Stomach (tissue), 19 donors: ENCODE measurements at places on chromosomes 6 and 20.

- no peak for DNase-seq
These were observed 176.4 kb upstream of the MYLIP start for GRCh38 chr6:15952231-15953151.

GRCh38 chr6:135274561-135275293, 93.6 kb downstream of the MYB start:
- DNase-seq: no peak

DNA sequence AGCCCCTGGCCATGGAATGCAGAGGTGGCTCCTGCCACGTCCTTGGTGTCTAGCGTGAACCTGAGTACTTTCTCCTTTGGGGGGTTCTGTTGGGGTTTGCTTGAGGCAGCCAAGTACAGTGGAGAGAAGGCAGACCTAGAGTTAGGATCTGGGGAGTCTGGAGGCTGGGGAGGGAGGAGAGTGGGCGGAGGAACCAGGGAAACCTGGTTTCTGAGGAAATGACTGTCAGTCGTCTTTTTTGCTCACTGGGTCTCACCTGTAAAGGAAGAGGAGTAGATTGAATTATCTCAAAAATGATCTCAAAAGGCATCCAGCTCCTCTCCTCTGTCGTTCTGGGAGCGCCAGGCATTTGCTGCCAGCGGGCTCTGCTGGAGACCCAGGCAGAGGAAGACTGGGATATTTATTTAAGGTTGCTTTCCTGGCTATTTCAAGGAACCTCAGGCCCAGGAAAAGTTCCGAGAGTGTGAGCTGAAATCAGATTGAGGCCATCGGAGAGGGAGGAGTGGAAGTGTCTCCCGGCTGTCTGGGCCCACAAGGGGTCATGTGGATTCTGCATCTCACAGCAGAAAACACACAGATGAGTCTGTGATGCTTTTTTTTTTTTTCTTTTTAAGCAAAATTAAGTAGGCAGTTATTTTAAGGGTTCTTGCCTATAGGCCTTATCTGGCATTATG, 16.1 kb downstream of the EPB41L1 start:
- DNase-seq: no peak

DNA sequence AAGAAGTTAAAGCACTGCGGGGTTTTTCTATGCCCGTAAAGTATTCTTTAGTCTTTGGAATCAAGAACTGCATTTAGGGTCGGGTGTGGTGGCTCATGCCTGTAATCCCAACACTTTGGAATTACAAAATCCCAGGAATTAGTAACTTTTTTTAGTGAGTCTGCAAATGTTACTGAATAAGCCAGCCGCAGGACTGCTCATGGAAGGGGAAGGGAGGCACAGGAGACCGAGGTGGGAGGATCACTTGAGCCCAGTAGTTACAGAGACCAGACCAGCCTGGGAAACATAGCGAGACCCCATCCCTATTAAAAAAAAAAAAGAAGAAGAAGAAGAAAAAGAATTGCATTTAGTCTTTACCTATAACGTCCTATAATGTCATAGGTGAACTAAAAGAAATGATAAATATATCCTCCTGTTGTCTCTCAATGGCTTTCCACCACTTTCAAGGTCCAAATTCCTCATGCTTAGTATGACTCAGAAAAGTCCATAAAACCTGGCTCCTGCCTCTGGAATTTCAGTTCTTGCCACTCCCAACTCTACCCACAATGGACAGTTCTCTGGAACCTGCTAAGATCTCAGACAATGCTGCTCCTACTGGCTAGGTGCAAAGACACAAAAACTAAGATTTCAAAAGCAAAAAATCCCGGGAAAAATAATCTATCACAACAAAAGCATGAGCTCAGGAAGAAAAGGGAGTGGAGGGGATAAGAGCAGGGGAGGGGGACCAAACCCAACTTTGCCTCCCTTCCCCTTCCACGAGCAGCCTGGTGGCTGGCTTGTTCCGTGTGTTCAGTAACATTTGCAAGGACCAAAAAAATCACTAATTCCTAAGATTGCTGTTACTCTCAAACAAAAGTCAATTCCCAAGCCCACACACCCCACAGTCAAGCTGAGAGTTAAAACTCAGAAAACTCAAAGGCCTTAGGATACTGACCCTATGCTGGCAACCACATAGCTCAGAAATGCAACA, 39.0 kb downstream of the B4GALT5 start:
- DNase-seq: no peak

GRCh38 chr6:17653198-17653882, 53.2 kb downstream of the FAM8A1 start:
- DNase-seq: no peak

DNA sequence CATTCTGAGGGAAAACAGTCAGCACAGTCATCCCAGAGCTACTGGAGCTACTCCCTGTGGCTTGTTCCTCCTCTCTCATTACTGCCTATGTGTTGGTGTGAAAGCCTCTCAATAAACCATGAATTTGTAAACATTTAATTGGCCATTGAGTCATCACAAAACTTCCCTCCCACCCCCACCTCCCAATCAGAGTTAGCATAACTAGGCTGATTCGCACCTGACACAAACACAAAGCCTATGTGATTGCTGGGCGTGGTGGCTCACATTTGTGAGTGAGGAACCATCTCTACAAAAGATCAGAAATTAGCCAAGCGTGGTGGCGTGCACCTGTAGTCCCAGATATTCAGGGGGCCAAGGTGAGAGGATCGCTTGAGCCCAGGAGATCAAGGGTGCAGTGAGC, 17.1 kb upstream of the SNTA1 start:
- no peak for DNase-seq

GRCh38 chr6:80425089-80425823, 318.8 kb downstream of the BCKDHB start:
- DNase-seq: no peak

DNA sequence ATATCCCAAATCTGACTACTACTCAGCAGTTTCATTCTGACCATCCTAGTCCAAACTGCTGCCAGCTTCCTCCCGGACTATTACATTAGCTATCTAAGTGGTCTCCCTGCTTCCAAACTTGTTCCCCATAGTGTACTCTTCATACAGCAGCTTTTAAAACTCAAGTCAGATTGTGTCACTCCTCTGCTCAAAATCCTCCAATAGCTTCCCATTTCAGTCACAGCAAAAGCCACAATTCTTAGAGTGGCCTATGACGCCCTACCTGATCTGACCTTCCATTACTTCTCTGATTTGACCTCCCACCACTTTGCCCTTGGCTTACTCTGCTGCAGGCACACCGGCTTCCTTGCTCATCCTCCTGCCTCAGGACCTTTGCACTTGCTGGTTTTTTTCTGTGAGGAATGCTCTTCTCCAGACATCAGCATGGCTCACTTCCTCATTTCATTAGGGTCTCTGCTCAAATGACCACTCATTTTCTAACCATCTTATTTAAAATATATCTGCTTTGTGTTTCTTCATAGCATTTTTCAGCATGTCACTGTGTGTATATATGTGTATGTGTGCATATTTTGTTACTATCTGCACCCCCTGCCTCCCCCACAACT, 111.1 kb upstream of the DTNBP1 start:
- DNase-seq: no peak

DNA sequence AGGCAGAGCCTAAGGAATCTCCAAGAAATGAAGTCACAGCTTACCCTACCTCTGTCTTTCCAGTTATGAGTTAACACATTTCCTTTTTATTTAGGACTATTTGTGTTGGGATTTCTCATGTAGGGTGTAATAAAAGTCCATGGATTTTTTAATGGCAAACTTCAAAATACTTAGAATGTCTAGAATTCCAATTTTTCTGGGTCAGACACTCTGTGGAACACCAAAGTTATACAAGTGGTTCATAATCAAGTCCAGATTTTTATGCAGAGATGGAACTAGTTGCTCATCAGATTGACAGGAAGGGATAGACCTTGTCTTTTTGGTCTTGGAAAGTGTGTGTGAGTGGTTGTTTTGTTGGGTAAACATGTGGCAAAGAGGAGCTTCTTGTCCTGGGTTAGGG, 303.5 kb upstream of the RNF24 start:
- DNase-seq: no peak

GRCh38 chr20:64217539-64218221, 37.9 kb upstream of the PCMTD2 start:
- peak; percentile 24 for DNase-seq

DNA sequence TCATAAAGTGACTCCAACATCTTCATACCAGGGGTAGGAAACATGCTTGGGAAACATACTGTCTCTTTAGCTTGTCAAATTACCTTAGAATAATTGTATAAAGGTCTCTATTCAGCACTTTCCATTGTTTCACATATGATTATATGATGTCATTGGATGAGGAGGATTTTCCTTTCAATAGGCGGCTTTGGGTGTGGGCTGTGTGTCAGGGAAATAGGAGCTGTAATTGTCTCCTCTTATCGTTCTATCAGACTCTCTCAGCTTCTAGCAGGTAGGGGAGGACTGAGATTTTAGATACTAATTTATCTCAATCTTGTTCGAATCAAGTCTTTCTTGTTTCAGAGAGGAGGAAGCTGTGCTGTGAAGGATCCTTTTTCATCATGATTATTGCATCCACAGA, 179.4 kb upstream of the OLIG3 start:
- no peak for DNase-seq

DNA sequence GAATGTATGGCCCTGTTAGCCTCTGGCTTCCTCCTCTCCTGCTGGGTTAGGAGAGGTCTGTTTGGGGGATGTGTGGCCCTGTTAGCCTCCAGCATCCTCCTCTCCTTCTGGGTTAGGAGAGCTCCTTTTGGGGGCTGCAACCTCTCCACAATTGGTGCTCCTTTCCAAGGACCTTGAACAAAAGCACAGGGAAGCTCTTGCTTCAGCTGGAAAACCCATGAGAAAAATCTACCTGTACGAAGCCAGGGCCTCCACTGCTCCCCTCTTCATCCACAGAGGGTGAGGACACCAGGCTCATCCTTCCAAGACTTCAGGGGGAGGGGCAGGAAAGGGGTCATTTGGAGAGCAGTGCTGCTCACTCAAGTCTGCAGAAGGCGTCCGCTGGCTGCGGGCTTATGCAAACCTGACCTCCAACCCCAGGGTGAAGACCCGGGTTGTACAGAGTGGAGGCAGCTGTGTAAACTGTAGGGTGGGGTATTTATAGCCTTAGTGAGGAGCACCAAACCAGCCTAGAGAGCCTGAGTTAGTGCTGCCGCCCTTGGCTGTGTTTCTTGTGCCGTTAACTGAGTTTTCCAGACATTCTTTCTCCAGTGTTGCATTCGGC, 62.1 kb downstream of the SLC24A3 start:
- peak; percentile 67 for DNase-seq

- DNase-seq: no peak
These were observed 52.6 kb downstream of the SMLR1 start for GRCh38 chr6:130879826-130880225.

DNA sequence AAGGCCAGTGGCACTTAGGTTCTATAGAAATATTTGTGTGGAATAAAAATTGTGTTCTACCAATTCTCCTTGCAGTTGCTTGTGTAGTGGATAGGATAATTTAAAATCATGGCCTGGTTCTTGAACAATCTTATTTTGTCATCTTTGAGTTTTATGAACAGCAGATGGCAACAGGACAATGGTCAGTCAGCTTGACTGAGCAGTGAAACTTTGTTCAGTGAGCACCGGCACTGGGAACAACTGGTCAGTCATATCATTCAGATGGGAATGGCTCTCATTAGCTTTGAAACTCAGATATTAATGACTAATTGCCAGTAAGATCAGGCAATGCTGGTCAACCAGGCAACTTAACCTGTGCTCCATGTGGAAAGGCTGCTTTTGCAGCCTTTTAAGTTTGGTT, 129.2 kb downstream of the BCKDHB start:
- no peak for DNase-seq

GRCh38 chr6:70176842-70177550, 125.9 kb downstream of the COL9A1 start:
- no peak for DNase-seq

DNA sequence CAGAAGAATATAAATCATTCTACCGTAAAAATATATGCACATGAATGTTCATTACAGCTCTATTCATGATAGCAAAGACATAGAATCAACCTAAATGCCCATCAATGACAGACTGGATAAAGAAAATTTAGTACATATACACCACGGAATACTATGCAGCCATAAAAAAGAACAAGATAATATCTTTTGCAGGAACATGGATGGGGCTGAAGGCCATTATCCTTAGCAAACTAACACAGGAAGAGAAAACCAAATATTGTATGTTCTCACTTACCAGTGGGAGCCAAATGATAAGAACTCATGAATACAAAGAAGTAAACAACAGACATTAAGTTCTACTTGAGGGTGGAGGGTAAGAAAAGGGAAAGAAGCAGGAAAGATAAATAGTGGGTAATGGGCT, 8.4 kb downstream of the KHDC1L start:
- no peak for DNase-seq

GRCh38 chr6:116279232-116280160, at the start of gene TSPYL1:
Gene TSPYL1, minus strand, starts transcription at chr6:116279930. Its CDS starts 100 bp downstream, at chr6:116279830.
- DNase-seq: peak; percentile 97

DNA sequence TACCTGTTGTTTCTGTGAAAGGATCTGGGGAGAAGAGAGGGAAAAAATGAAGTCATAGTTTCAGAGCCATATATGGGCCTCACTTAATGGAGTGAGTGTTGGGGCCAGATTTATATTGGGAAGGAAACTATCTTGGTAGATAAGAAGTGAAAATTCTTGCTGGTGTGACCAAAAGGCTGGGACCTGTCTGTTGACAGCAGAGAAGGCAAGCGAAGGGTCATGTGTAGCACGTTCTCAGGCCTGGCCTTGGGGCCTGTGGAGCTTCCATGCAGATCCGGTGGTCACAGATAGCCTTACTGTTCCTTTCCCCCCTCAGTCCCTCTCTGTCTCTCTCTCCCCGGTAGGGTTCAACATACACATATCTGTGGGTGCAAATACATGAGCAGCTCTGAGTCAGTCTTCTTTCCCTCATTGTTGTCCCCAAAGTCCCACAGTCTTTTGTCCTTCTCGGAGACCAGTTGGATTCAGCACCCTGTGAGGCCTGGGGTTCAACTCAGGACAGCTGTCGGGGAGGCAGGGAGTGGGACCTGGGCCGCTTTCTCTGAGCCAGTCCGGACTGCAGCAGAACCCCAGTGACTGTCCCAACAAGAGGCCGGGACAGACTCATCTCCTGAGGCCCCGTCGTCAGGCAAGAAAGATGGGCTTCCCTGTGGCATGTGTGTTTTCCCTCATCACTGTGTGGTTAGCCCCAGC, 34.6 kb downstream of the PPP1R14C start:
- no peak for DNase-seq

DNA sequence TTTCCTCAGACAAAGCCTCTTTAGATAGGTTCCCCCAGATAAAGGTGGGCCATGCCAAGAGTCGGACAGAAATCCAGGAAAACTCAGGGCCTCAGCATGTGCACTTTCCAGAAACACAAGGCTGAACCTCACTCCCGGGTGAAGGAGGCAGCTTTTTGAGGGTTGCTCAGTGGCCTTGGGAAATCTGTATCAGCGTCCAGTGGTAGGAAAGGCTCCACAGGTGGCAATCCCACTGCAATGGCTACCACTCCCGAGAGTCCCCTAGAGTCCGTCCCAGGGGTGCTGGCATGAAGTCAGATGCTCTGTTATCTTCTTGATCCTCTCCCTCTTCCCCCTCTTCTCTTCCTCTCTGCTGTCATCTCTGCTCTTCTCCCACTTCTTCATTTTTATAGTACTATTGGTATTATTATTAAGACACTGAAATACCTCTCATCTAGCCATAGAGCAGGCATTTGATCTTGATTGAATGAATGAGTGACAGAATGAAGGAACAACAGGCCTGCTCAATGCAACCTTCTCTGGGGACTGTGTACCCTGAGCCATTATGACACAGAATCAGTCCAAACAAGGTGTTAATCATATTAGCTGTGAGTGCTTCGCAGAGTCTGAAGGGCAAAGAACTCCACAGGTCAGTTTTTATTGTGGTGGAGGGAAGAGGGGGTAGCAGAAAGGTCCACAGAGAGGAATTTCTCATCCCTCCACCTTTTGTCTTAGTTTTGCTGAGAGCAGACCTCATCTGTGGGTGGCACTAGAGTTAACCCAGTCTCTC, 13.3 kb downstream of the SLC22A1 start:
- DNase-seq: no peak
